ENCODE measurements at places on chromosomes 5 and 9.

- DNase-seq: no peak
Measured at GRCh38 chr5:134938030-134938429, 29.7 kb upstream of the CATSPER3 start.

DNA sequence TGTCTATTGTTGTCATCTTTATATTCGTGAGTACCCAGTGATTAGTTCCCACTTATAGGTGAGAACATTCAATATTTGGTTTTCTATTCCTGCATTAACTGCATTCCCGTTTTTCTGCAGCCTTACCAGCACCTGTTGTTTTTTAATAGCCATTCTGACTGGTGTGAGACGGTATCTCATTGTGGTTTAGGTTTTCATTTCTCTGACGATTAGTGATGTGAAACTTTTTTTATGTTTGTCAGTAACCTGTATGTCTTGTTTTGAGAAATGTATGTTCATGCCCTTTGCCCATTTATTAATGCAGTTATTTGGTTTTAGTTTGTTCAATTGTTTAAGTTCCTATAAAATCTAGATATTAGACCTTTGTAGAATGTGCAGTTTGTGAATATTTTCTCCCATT is 546.0 kb upstream of the RORB start:
- no peak for DNase-seq

GRCh38 chr5:4614088-4614487 is 526.0 kb upstream of the ADAMTS16 start:
- no peak for DNase-seq

DNA sequence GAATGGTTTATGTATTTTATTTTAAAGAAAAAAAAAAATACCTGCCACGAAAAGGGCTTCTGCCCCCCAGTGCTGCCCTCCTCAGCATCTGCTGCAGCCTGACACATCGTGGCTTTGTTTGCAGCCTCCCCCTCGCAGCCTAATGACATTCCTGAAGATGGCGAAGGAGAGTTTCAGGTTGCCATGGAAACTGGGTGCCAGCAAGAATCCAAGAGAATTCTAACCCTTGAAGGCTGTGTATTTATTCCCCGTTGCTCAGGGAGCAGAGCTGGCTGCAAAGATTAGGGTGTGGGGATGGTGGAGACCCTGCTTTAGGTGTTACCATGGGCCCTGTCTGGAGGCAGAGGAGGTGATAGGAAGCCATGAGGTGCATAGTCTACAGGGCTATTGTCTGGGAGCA is 126.6 kb downstream of the NSG2 start:
- DNase-seq: no peak

GRCh38 chr5:172383191-172383802 is 71.0 kb downstream of the SH3PXD2B start:
- peak; percentile 45 for DNase-seq

GRCh38 chr5:2451100-2451499 is 300.4 kb downstream of the IRX2 start:
- DNase-seq: no peak

- DNase-seq: peak; percentile 23
Measured at GRCh38 chr5:120108586-120109248, 355.4 kb upstream of the PRR16 start.

DNA sequence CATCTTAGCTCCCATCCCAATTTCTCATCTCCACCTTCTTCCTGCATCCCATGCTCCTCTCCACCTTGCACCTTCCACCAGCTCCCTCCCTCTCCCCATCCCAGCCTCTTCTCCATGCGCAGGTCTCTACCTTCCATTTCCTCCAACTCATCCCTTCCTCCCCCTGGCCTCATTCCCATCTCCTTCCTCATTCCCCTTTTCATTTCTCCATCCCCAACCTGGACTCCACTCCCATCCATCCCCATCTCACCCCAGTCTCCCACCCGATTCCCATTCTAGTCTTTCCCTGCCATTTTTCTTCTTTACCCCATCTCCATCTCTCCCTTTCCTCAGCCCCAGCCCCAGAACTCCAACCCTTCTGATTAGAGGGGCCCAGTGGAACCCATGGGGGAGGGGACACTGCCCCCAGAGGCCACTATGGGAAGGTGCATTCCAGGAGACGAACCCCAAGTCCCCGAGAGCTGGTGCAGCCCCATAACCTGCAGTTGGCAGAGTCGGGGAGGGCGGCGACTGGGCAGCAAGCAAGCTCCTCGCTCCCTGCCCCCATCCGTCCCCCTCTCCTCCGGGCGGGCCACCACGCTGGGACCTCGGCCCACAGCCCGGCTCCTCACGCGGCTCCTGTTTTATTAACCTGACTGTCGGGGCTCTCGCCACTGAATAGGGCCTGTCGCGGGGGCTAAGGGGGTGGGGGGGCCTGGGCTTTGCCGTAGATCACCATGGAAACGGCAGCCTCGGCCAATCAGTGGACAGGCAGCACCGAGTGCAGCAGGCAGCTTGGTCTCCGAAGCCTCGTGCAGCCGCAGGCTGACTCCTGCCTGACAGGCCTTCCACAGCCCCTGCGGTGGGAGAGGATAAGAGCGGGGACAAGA is 66.7 kb downstream of the PCDH1 start:
- DNase-seq: no peak

All from fibroblast of upper back skin (primary cell).